Hematopoietic multipotent progenitor cell treated with erythropoietin and hydrocortisone succinate and interleukin-3 and kit ligand, for 6 days (in vitro differentiated cells): ENCODE measurements at places on chromosomes 3 and 15.

- no peak for DNase-seq
Measured at GRCh38 chr3:132681421-132681820, 21.3 kb downstream of the UBA5 start.

- DNase-seq = peak; percentile 92
Measured at GRCh38 chr3:176939022-176939817, 258.1 kb downstream of the TBL1XR1 start.

DNA sequence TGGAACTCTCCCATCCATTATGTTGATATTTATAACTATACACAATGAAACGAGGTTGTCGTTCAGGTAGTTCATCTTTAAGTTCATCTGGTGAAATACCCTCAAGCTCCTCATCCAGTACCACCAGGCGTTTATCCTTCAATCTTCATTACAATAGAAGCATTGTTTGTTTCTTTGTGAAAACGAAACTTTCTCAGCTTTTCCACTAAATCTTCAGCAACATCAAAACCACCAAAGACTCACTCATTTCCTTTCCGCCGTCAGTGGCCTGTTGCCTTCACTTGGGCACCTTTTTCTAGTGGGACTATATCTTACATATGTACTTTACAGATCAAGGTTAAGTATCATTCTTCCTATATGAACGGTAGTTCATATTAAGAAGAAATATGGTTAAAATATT lies 44.1 kb upstream of the TFG start:
- DNase-seq = no peak

GRCh38 chr3:24359645-24360462 lies 134.8 kb downstream of the THRB start:
- DNase-seq = peak; percentile 73

- peak; percentile 41 for DNase-seq
Measured at GRCh38 chr15:71386448-71387236, 271.4 kb downstream of the THSD4 start.

DNA sequence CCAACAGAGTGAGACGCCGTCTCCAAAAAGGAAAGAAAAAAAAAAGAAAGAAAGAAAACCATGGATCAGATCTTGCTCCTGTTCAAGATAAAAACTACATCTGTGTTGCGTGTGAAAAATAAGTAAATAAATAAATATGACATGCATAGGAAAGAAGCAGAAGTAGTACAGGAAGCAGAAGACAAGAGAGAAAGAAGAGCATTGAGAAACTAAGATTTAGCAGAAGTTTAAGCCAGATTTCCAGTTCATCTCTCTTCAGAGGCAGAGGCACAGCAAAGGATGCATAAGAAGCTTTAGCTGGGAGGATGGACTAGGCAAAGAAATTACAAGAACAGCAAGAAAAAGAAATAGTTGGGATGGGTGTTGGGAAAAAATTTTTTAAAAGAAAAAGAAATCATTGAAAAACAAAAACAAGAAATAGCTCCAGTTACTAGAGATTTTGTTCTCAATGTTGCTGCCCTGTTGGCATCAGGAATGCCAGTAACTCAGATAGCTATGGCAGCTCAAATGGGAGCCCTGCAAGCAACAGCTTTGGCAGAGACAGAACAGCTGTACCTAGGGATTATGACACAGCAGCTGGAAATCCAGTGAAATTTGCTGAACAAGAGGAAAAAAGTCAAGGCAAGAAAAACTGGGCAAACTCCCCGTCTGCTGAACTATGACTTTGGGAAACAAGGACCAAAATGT lies 17.3 kb downstream of the AP3S2 start:
- DNase-seq = no peak

DNA sequence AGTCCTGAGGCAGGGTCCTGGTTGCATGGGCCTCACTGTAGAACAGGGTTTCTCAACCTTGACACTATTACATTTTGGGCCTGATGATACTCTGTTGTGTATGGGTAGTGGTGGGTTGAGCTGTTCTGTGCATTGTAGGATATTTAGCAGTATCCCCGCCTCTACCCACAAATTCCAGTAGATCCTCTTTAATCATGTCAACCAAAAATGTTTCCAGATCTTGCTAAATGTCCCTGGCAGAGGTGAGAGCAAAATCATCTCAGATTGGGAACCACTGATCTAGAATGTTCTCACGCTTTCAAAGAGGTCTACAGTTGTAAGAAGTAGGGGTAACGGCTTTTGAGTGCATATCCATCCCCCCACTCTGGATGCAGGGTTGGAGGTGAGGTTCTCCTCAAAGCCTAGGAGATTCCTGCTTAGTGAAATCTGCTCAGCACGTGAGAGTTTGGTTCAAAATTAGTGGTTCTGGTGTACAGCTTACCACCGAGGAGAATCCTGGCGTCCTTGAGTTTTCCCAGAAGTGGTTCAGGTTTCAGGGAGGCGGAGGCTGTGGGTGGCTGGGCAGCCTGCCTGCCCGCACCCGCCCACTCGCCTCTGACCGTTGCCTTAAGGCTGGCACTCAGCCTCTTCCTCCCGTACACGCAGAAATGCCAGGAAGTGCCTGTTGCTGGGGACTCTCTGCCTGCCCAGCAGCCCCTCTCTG lies 5.3 kb downstream of the ACVR2B start:
- DNase-seq = no peak

GRCh38 chr3:141392416-141392815 lies 24.1 kb downstream of the ZBTB38 start:
- no peak for DNase-seq

DNA sequence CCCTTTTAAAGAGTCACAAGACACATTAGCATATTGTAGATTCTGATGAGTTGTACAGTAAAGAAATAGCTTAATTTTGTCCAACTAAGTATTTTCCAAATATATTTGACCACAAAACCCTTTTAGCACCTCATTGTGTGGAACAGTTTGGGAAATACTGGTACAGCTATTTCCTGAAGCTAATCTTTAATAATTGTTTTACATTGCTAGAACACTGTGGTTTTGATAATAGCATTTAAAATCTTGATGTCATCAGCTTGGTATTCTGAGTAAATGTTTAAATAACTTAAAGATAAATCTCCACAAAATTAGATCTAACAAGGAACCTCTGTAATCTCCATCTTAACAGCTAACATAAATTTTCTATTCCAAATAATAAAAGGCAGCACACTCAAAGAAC lies 140.0 kb upstream of the MLF1 start:
- DNase-seq = no peak

DNA sequence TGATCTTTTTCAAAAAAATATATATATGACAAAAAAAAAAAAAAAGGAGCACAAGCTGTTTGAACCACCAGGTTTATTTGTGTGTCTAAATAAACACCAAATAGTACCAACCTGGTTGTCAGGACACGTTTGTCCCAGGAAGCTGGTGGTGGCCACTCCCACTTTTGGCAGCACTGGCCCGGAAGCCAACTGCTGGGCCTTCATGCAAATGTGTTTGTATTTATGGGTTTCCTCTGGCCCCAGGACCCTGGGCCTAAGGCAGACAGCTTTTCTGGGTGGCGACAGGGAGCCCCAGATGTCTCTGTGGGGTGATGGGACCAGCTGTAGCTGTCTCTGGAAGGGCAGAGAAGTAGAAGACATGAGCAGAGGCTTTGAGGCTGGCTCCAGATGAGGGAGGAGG lies 31.6 kb downstream of the PRKCD start:
- DNase-seq = no peak

DNA sequence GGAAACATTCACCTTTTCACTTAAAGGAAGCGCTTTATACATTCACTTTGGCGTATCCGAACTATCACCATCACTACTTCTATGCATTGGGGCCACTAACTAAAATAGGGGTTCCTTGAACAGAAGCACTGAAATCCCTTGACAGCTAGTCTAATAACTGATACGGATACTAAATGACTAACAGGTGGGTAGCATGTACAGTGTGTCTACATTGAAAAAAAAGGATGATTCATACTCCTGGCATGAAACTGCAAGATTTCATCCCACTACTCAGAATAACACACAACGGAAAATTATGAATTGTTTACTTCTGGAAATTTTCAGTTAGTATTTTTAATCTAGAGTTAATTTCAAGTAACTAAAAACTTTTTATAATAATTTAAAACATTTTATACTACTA lies 96.7 kb downstream of the SMARCC1 start:
- DNase-seq = no peak

GRCh38 chr15:56608993-56609392 lies 124.3 kb downstream of the ZNF280D start:
- no peak for DNase-seq

DNA sequence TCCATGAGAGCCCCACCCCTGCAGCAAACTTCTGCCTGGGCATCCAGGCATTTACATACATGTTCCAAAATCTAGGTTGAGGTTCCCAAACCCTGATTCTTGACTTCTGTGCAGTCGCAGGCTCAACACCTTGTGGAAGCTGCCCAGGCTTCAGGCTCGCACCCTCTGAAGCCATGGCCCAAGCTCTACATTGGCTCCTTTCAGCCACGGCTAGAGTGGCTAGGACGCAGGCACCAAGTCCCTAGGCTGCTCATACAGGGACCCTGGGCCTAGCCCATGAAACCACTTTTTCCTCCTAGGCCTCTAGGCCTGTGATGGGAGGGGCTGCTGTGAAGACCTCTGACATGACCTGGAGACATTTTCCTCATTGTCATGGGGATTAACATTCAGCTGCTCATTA lies 172.8 kb upstream of the SATB1 start:
- DNase-seq = no peak

DNA sequence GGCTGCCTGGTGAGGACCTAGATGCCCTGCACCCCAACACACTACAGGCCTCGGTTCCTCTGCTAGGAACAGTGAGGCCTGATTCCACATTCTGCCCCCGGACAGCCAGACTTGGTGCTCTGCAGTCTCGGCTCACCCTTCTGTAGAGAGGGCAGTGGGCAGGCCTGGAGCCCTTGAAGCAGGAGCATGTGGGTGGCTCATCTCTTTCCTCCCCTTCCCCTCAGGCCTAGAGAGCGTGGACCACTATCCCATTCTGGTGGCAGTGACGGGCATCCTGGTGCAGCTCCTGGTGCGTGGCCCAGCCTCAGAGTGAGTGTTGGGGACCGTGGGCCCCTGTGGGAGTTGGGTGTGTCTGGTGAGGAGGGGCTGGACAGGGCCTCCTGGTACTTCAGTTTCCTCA lies 3.3 kb downstream of the AMIGO3 start:
- no peak for DNase-seq

GRCh38 chr3:62134061-62134496 lies 239.3 kb downstream of the FEZF2 start:
- DNase-seq = peak; percentile 29

DNA sequence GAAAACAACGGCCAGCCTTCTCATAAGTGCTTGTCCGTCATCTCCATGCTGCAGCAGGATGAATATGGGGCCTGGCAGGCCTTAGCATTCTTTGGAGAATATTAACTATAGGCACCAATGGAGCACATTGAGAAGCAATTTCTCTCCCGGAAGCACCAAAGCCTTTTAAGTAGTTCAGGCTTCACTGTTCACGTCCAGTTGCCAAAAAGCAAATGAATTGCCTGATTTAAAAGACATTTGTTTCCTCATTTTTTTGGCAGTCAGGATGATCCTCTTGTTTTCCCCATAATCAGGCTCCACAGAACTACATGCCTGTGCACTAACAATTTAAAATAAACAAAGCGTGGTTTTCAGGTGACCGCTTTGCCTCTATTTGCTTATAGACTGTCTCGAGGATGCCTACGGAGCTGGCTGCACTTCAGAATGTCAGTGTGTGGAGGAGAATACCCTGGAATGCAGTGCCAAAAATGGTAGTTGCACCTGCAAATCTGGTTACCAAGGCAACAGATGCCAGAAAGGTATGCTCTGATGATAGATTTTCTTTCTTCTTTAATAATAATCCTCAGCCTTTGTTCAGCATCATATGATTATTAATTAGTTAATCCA lies 725.2 kb upstream of the GOLIM4 start:
- no peak for DNase-seq

DNA sequence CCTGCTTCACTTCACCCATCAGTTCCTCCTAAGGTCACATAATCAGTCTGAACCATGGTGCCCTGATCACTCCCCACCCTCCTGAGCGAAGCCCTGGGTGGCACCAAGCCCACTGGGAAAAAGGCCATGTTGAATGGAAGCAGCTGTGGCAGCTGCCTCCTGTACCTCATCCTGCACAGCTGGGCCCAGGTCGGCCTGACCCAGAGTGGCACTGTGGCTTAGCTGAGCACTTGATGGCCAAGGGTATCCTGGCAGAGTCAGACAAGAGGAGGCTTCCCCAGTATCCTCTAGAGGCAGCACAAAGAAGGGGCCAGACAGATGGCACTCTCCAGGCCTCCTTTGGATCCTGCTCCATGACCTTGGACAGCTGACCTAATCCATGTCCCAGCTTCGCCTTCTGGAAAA lies 68.4 kb downstream of the TLE3 start:
- DNase-seq = no peak

GRCh38 chr3:150221904-150222523 lies 186.1 kb upstream of the TSC22D2 start:
- no peak for DNase-seq

- peak; percentile 57 for DNase-seq
Measured at GRCh38 chr3:45225465-45226205, 452 bp downstream of the TMEM158 start.

DNA sequence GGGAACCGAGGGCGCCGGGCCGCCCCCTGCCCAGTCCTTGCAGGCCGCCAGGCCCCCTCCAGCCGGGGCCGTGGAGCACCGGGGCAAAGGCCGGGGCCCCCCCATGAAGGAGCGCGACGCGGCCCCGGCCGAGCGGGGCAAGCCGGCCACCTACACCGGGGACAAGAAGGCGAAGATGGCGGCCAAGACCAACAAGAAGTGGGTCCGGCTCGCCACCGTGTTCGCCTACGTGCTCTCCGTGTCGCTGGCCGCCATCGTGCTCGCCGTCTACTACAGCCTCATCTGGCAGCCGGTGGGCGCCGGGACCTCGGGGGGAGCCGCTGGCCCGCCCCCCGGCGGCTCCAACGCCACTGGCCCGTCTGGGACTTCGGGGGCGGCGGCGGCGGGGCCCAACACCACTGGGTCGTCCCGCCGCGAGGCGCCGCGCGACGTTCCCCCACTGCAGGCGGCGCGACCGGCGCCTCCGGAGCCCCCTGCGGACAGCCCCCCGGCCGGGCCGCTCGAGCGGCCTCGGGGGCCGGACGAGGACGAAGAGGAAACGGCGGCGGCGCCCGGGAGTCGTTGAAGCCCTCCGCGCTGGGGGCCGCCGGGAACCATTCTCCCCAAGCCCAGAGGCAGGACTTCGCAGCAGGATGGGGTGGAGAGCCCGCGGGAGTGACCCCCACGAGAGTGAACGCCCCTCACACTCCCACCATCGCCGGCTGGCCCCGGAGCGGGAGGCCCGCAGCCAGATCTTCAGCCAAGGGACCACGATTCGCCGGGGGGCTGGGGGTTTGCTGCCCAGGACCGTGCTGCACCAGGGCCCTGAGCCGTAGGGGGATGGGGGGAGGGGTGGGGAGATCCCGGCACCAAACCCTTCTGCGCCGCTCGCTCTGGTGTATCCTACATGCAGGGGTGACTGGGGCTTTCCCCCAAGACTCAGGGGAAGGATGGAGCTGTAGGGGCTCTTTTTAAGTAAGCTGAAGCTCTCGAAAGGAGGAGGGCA lies 753 bp downstream of the INAFM2 start:
- peak; percentile 50 for DNase-seq
